RKO (cell line): ENCODE measurements at places on chromosomes 5 and 9.
A peak's percentile ranks its signal among the peaks of the same experiment; 100 is the strongest.

GRCh38 chr9:77604316-77604715 is 43.8 kb downstream of the GNA14 start:
- no peak for DNase-seq

GRCh38 chr9:24451346-24451745 is 94.4 kb downstream of the IZUMO3 start:
- DNase-seq: no peak

- no peak for DNase-seq
Observed at GRCh38 chr5:150180241-150181026, 9.4 kb upstream of the SLC6A7 start.

GRCh38 chr9:134350416-134350994 is 24.2 kb downstream of the RXRA start:
- DNase-seq: no peak

- DNase-seq: no peak
Observed at GRCh38 chr9:643966-644365, 197.5 kb upstream of the DMRT1 start.

DNA sequence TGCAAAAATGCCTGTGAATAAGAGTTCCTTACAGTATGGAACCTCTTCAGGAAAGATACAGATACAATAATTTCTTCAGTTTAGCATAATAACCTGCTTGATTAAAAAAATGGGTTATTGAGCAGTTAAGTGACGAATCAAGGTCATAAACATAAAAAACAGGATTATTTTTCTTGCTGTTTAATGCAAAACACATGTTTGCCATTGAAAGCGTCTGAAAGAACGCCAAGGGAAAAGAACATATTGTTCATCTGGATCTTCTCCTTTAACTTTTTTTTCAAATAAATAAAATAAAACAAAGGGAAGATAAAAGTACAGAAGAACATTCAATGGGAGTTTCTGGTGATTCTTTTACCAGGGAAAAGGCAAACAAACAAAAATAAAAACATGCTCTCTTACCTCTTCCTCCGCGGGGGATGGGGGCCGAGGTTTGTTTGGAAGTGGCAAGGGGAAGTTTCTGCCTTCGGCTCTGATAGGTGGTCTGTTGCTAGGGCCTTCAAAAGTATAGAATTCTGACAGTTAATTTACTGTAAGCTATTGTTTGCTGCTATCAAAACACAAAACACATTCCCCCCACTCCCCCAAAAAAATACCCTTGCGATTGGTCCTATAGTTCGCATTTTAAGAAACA is 20.1 kb downstream of the C5orf58 start:
- DNase-seq: no peak

DNA sequence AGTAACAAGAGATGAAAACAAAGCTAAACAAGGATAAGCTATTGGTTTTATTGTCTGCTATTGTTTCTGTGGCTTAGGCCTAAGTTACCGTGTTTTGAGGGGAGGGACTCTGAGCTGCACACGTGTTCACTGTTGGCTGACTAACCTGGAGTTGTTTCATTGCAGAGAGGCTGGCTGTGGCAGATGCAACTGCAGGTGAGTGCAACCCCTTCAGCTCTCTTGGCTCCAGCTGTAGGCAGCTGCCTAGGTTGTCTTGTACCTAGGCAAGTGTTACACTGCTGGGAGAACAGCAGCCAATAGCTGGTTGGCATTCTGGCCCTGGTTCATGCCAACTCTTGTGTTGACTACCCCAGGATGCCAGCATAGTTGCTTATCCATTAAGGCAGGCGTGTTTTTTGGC is 17.6 kb upstream of the MATR3 start:
- peak; percentile 62 for DNase-seq

GRCh38 chr5:112200131-112200530 is 218.9 kb downstream of the EPB41L4A start:
- no peak for DNase-seq
